ENCODE measurements at places on chromosomes 6 and 20. TPM values are rescaled to one million over a fixed set of nuclear protein-coding genes. Genes with fewer than 3 reads are reported as not detected.

The MYLK2 gene
- total RNA-seq, result 0.13 TPM

The CGA gene
- total RNA-seq, result not detected

The VGLL2 gene
- total RNA-seq, result not detected

The NINL gene
- 8.6 TPM for total RNA-seq

The COL11A2 gene
- 0.65 TPM for total RNA-seq

The TAGAP gene
- 0.11 TPM for total RNA-seq

The RAET1L gene
- not detected for total RNA-seq

The PNPLA1 gene
- total RNA-seq, result not detected

The PRRT1 gene
- total RNA-seq, result 0.54 TPM

The BPI gene
- not detected for total RNA-seq

The OVOL2 gene
- not detected for total RNA-seq

The LST1 gene
- total RNA-seq, result not detected

The RAET1G gene
- 9.4 TPM for total RNA-seq

The DOK5 gene
- 31.6 TPM for total RNA-seq

The BMP7 gene
- not detected for total RNA-seq

The SNAP91 gene
- 0.52 TPM for total RNA-seq

The CCN5 gene
- 21.1 TPM for total RNA-seq

The SLC12A5 gene
- total RNA-seq, result under 0.01 TPM

The CFAP206 gene
- total RNA-seq, result 1.2 TPM

The HLA-DMA gene
- 8.6 TPM for total RNA-seq

The SAPCD1 gene
- total RNA-seq, result 0.54 TPM

The RIMS1 gene
- total RNA-seq, result 7.8 TPM

The CALHM5 gene
- 3.1 TPM for total RNA-seq

The ZNF341 gene
- total RNA-seq, result 1.4 TPM

The BTNL2 gene
- not detected for total RNA-seq

The PAX1 gene
- total RNA-seq, result not detected

The CNBD2 gene
- total RNA-seq, result 2.8 TPM

The TP53TG5 gene
- total RNA-seq, result not detected

The VPS52 gene
- 44.6 TPM for total RNA-seq

The OSER1 gene
- 38.8 TPM for total RNA-seq

The CALHM4 gene
- not detected for total RNA-seq

The TMEM242 gene
- total RNA-seq, result 7.6 TPM

The TEAD3 gene
- 7.2 TPM for total RNA-seq

The GSTA1 gene
- 0.26 TPM for total RNA-seq

The PAK5 gene
- not detected for total RNA-seq

The TRIM40 gene
- total RNA-seq, result not detected

The LINC00237 gene
- total RNA-seq, result not detected

The OPRM1 gene
- total RNA-seq, result not detected

The GHRH gene
- not detected for total RNA-seq

The WFDC5 gene
- not detected for total RNA-seq

The KIZ gene
- total RNA-seq, result 44.3 TPM

The GNAS-AS1 gene
- 0.39 TPM for total RNA-seq

The SRMS gene
- total RNA-seq, result not detected

The BCAS1 gene
- total RNA-seq, result not detected

The HSPA1L gene
- total RNA-seq, result 1.4 TPM

The BPIFB4 gene
- not detected for total RNA-seq

The PNLDC1 gene
- 0.65 TPM for total RNA-seq

The ULBP2 gene
- total RNA-seq, result 4.2 TPM

The OR2H2 gene
- total RNA-seq, result not detected

The RSPO4 gene
- not detected for total RNA-seq

The PABPC1L gene
- 8.4 TPM for total RNA-seq

The F13A1 gene
- total RNA-seq, result 0.54 TPM

The OR2B2 gene
- total RNA-seq, result not detected

The ZNF133 gene
- 20.5 TPM for total RNA-seq

The GFRA4 gene
- not detected for total RNA-seq
